Pulmonary artery endothelial cell (primary cell): ENCODE measurements at places on chromosomes 16 and 17.

DNA sequence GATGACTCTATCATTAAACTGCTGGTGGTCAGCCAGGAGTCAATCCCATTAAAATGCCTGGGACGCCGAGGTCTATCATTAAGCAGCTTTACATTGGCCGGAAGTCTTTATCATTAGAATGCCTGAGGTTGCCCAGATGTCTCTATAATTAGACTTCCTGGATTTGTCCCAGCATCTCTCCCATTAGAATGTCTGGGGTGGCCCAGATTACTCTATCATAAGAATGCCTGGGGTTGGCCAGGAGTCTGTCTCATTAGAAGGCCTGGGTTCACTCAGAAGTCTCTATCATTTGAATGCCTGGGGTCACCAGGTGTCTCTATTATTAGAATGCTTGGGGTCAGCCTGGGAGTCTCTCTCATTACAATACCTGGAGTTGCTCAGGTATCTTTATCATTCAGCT is 2227.2 kb downstream of the TP53TG3F start:
- DNase-seq, result no peak

- no peak for DNase-seq
Observed at GRCh38 chr17:35079547-35080423, 16.3 kb upstream of the RFFL start.

DNA sequence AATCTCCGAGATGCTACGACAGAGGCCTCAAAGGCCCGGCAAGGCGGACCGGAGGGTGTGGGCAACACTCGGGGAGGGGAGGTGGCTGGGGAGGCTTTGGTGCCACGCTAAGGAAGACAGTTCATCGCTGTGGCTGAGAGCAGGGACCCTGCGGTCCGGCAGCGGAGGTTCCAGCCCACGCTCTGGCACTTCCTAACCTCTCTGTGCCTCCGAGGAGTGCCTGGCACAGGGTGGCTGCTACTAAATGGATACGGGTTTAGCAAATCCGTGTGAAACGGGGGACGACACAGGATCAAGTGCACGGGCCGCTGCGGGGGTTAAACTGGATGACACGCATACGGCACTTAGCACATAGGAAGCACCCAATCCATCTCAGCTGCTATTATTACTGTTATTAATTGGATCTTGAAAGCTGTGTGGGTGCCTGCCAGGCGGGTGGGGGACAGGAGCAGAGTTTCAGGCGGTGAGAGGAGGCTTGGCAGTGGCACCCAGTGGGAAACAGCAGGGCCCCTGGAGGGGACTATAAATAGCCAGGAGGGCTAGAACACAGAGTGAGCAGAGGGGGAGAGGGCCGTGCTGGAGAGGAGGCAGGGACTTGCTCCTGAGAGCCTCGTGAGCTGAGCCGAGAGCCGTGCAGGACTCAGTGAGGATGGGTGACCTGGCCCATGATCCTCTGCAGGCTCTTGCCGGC is 45.0 kb downstream of the ABR start:
- no peak for DNase-seq

GRCh38 chr16:52035436-52035835 is 511.5 kb downstream of the TOX3 start:
- DNase-seq, result no peak
